ENCODE measurements at places on chromosomes 3 and 15.
A peak's percentile ranks its signal among the peaks of the same experiment; 100 is the strongest.

- no peak for DNase-seq
Measured at GRCh38 chr3:157948605-157949383, 157.4 kb downstream of the SHOX2 start.

GRCh38 chr3:134543113-134543512 lies 57.3 kb downstream of the CEP63 start:
- no peak for DNase-seq

GRCh38 chr3:133722935-133723334 lies 23.3 kb upstream of the TF start:
- DNase-seq: no peak

GRCh38 chr3:176939022-176939817 lies 258.1 kb downstream of the TBL1XR1 start:
- peak; percentile 69 for DNase-seq

DNA sequence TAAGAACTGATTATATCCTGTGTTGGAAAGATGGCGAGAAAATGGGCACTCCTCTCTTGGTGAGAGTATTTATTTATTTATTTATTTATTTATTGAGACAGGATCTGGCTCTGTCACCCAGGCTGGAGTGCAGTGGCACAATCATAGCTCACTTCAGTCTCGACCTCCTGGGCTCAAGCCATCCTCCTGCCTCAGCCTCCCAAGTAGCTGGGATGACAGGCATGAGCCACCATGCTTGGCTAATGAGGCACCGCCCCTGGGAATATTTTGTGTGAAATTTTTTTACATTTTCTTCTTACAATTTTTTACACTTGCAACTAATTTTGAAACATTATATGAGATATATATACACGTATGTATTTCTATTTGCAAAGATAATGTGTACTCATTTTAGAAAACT lies 150.5 kb upstream of the PRR20G start:
- no peak for DNase-seq

- DNase-seq: no peak
Measured at GRCh38 chr3:79203144-79203519, 564.7 kb downstream of the ROBO1 start.

- DNase-seq: no peak
Measured at GRCh38 chr3:95894820-95895219, 919.6 kb upstream of the EPHA6 start.

DNA sequence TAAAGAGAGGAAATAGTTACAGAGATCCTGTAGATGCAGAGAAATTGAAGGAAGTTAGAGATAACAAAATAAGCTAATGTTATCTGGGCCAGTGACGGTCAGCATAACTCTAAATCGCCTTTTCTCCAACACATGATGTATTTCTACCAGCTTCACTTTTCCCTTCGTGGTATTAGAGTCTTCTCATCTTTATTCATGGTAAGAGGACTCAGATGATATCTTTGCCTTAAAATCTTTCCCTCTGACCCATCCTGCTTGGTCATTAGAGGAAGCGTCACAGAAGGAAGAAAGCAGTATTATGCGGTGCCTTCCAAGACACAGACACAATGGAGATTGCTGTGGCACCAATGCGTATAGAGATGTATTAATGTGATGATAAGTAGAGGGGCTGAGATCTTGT lies 320.7 kb upstream of the GOLIM4 start:
- DNase-seq: no peak

DNA sequence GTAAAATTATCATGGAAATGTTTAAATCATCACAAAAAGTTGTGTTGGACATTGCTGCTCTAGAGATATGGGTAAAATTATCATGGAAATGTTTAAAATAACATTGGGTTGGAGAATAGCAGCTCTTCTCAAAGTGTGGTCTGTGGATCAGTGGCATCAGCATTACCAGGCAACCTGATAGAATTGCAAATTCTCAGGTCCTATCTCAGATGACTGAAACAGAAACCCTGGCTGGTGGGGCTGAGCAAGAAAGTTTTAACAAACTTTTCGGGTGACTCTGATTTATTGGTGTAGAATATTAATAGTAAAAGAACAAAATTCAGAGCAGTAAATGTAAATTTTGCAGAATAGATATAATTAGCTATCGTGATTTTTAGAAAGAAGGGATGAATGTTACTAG lies 28.9 kb downstream of the NXPE3 start:
- DNase-seq: no peak

- DNase-seq: no peak
Measured at GRCh38 chr3:97187771-97188170, 373.4 kb downstream of the EPHA6 start.

GRCh38 chr3:116276675-116277074 lies 168.6 kb downstream of the LSAMP start:
- DNase-seq: no peak

DNA sequence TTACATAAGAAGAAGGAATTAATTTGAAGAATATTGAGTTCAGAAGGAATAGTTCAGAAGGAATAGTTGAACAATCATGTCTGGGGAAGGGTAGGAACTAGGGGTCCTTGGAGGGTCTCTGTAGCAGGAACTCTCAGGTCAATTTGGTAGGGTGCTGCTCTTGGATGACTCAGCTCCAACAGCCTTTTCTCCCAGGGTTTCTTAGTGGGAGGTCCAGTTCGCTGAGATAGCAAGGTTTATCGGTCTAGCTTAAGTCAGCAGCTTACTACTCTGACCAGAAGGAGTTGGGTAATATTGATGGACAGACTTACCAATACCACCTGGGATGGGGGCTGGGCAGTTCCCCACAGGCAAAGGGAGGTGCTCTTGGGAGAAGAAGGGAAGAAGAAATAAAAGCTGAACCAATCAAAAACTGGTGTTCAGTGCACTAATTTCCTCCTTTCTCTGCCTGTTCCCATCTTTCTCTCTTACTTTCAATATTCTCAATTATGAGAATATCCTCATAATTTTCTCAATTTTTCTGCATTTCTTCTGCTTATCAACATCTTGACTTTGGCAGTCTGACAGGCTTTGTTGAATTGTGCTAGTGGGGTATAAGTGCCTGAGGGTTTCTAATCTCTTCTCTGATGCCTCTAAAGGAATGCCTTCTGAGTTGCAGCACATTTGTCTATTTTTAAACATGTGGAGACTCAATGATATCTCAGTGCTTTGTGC lies 14.4 kb upstream of the MITF start:
- no peak for DNase-seq

GRCh38 chr3:35200056-35200455 lies 439.3 kb upstream of the ARPP21 start:
- DNase-seq: no peak

- DNase-seq: peak; percentile 74
Measured at GRCh38 chr3:119310071-119310470, 15.9 kb downstream of the ARHGAP31 start.

- no peak for DNase-seq
Measured at GRCh38 chr15:59380902-59381610, 8.4 kb upstream of the MYO1E start.

GRCh38 chr15:89130201-89130600 lies 41.9 kb downstream of the ABHD2 start:
- DNase-seq: no peak

- no peak for DNase-seq
Measured at GRCh38 chr3:149658744-149659497, 1.1 kb upstream of the WWTR1 start.

DNA sequence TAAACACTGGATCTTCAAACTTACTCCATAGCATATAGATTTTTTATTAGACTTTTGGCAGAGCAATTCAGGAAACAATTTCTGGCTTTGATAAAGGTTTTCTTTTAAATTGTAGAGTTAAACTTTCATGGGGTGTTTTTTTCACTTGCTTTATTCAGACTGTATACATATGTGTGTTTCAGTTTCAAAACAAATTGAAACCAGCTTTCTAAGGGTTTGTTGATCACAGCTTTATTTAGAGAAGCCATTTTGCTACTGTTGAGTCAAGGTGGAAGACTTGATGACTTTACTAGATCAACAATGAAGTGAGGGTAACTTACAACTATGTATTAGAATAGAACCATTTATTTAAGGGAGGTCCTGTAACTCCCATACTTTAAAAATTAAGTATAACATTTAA lies 6.2 kb downstream of the UBE2E1 start:
- no peak for DNase-seq

GRCh38 chr15:101346928-101347327 lies 51.9 kb upstream of the SNRPA1 start:
- DNase-seq: no peak

GRCh38 chr15:80317389-80318182 lies 65.6 kb upstream of the CTXND1 start:
- DNase-seq: no peak

GRCh38 chr3:48338635-48339034 lies 5.2 kb upstream of the SPINK8 start:
- no peak for DNase-seq

DNA sequence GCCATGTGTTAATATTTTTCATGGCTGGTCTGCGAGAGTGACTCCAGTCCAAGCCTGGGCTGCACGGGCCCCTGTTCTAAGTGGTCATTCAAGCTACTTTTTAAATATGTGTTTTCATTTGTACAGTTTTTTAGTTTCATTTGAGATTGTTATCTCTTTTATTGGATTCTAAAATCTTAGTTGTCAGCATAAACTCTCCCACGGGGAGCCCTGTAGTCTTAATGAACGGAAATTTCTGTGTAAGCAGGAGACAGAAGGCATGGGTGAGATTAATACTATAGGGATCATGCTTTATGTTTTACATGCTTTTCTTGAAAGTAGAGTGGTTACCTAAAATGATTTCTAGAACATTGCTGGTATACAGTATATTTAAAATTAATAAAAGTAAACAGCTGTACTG lies 373.1 kb upstream of the SLCO3A1 start:
- no peak for DNase-seq

DNA sequence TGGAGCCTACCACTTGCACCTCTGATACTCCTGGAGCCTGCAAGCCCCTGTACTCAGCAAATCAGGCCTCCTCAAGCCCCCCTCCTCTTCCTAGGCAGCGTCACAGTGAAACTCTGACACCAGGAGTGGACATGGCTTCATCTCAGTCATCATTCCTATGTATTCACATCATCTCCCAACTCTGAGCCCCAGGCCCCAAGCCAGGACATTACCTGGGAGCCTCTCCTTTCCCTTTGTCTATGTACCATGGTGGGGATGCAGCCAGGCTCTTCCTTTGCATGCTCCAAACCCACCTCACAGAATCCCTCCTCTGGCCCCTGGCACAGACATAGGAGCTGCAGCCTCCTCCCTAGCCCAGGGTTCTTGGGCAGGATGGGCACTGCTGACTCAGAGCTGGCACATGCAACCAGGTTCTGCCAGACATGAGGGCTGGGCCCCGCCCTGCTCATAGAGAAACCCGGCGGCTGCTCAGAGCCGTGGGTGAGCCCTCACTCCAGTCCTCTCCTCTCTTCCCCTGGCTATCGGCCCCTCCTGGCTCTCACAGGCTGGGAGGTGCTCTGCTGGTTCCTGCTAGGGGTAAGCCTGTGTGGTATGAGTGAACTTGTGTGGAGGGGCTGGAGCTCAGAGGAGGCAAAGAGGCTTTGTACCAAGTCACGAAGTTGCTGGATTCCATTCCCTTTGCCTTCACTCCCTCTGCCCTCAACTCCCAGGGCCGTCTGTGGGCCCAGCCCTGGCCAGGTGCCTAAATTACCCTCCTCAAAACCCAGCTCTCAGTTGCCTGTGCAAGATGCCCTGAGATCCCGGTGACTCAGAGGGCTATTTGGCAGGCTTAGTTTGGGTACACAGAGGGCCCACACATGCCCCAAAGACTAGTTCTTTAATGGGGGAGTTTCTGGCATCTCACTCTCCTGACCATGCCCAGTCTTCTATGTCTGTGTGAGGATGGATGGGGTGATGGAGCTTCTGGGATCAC lies 1.9 kb upstream of the PLCD1 start:
- DNase-seq: no peak

- DNase-seq: no peak
Measured at GRCh38 chr3:23241256-23241655, 38.1 kb downstream of the UBE2E2 start.

DNA sequence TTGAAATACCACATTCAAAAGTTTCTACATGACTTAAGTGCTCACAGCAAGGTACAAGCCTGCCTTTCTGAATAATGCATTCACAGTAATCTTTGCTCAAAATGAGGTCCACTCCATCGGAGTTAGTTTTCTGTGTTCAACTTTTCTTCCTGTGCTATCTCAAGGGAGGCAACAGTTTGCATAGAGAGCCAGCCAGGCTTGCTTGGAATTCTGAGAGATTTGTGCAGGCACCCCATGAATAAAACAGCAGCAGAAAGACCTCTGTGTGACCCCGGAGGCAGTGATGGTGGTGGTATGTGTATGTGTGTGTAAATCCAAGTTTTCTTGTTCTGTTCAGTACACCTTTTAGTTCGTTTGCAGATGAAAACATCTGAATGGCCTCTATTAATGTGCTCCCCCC lies 124.0 kb downstream of the ADAMTS9 start:
- no peak for DNase-seq

- no peak for DNase-seq
Measured at GRCh38 chr3:168083906-168084305, 11.8 kb downstream of the GOLIM4 start.

DNA sequence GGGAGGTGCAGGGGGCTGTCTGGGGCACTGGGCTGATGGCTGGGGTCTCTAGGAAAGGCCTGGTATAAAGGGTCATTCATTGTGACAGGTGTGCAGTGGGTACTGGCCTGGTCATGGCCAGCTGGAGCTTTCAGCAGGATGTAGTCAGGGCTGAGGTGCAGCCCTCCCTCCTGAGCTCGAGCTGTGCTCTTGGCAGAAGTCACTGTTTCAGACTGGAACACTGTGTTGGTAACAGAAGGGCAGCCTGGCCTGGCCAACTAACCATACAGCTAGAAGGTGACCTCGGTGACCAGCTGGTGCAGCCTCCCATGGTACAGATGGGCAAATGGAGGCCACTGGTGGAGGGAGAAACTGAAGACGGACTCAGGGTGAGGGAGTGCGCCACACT lies 34.4 kb upstream of the LCTL start:
- DNase-seq: no peak

- DNase-seq: no peak
Measured at GRCh38 chr3:196662033-196662432, 22.5 kb downstream of the NRROS start.

DNA sequence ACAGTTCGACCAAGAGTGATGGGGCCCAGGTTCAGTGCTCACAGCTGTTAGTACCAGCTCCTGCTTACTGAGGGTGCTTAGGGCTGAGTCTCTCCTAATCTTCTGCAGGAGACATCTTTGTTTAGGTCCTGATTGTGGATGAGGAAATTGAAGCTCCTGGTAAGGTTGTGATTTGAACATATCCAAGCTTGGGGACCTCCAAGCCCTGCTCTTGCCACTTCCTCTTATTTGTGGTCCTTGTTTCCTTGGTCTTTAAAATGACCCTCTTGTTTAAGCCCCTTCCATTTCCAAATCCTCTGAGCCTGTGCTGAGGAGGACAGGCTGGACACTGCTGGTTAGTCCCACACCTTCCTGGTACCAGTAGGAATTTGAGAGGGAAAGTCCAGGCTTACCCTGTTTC lies 87.0 kb downstream of the EEFSEC start:
- DNase-seq: no peak
